ENCODE measurements at places on chromosomes 13 and 19.
A peak's percentile ranks its signal among the peaks of the same experiment; 100 is the strongest.

- DNase-seq, result no peak
These were observed 44.2 kb downstream of the PCDH8 start for GRCh38 chr13:52804202-52804641.

GRCh38 chr13:99797691-99798090 is 173.9 kb downstream of the ZIC5 start:
- DNase-seq, result no peak

DNA sequence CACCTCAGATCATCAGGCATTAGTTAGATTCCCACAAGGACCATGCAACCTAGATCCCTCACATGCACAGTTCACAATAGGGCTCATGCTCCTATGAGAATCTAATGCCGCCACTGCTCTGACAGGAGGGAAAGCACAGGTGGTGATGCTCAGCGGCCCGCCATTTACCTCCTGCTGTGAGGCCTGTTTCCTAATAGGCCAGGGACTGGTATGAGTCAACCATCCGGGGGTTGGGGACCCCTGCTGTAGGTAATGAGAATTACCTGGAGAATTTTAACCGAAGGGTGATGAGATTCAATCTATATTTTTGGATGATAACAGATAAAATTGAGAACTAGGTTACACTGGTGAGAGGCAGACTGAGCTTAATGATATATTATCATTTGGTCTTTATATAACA is 101.4 kb downstream of the LACC1 start:
- DNase-seq, result no peak

GRCh38 chr13:21225841-21226581 is 49.6 kb downstream of the MRPL57 start:
- no peak for DNase-seq

GRCh38 chr19:970695-971094 is 13.4 kb upstream of the WDR18 start:
- DNase-seq, result no peak

DNA sequence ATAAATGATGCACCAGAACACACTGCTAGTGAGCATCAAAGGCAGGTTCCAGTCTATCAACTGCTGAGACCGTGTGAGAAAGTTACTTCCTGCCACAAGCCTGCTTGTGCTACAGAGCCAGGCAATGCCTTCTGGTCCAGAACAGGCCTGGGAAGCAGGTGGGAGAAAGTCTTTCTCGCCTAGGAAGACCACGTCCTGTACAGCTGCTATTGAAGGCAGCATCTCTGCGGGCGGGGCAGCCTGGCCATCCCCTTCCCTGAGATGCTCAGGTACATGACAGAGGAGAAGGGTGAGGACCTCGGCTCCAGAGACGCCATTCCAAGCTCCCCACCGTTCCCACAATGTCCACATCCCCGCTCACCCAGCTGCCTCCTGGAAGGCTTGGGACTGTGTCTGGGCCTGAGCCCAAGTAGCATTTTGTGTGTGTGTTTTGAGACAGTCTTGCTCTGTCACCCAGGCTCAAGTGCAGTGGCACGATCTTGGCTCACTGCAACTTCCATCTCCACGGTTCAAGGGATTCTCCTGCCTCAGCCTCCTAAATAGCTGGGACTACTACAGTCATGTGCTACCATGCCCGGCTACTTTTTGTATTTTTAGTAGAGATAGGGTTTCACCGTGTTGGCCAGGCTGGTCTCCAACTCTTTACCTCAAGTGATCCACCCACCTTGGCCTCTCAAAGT is 3.4 kb downstream of the RFX1 start:
- DNase-seq, result no peak

- no peak for DNase-seq
These were observed 1128.2 kb upstream of the PCDH9 start for GRCh38 chr13:68358294-68358705.

DNA sequence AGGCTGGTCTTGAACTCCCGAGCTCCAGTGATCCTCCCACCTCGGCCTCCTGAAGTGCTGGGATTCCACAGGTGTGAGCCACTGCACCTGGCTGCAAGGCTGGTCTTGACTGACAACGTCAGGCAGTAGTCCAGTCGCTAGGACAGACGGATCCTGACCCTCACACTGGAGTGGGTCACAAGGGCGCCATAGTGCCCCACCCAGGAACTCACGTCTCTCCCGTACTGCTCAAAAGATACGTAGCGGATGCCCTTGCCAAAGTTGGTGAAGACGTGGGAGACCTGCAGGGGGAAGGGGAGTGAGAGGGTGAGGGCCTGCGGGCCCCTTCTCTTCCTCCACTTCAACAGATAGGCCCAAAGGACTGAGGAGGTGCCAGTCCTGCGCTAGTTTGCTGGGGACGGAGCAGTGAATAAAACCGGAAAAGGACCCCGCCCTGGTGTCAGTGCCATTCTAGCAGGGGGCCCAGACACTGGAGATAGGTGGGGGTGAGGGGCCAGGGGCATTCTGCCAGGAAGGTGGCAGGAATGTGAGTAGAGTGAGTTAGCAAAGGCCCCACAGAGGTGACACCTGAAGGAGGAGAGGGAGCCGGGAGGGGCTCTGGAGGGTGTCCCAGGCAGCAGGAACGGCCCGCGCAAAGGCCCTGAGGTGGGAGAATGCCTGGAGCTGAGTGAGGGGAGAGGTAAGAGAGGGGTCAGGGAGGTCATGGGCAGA is 11.9 kb downstream of the MRPS12 start:
- no peak for DNase-seq

- no peak for DNase-seq
These were observed 34.9 kb upstream of the SIAH3 start for GRCh38 chr13:45886466-45886865.

DNA sequence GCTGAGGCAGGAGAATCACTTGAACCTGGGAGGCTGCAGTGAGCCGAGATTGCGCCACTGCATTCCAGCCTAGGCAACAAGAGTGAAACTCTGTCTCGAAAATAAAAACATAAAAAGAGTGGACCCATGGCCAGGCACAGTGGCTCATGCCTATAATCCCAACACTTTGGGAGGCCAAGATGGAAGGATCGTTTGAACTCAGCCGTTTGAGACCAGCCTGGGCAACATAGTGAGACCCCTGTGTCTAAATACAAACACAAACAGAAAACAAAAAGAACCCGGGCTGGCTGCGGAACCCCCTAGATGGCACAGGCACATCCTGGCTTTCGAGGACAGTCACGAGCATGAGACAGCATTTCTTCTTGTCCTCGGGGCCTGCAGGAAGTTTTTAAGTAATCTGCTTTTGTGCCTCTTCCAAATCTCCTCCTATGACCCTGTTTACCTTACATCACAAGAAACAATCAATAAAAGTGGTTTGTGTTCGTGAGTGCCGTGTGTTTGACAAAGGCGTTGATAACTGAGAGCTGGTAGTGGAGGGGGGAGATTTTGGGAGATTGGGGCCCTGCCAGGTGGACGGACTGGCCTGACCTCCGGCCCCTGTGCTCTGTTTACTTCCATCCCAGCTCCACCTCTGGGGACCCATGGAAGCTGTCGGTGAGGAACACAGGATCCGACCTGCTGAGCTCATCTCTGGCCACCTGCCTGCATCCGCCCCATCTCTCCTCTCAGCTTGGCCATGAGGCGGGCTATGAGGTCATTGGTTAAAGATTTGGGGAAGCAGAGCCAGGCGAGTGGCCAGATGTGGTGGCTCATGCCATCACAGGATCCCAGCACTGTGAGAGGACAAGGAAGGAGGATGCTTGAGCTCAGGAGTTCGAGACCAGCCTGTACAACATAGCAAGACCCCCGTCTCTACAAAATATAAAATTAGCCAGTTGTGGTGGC is 5.9 kb upstream of the GDF15 start:
- DNase-seq, result no peak

DNA sequence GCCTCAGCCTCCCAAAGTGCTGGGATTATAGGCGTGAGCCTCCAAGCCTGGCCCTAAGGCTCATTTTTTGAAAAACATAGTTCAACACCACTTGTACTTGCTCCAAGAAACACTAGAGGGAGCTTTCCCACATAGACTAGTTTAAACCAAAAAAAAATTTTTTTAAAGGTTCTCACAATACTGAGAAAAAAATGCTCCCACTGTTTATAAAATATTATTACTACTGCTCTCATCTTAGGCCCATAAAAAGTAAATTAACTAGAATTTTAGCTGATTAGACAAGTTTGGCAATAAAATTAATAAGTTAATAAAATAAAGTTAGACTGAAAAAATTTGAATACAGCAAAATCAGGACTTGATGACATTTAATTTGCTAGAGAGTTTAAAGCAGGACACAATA is 109.5 kb downstream of the TBC1D4 start:
- DNase-seq, result peak; percentile 25

- peak; percentile 81 for DNase-seq
These were observed 72.6 kb upstream of the C13orf46 start for GRCh38 chr13:114046431-114046975.

DNA sequence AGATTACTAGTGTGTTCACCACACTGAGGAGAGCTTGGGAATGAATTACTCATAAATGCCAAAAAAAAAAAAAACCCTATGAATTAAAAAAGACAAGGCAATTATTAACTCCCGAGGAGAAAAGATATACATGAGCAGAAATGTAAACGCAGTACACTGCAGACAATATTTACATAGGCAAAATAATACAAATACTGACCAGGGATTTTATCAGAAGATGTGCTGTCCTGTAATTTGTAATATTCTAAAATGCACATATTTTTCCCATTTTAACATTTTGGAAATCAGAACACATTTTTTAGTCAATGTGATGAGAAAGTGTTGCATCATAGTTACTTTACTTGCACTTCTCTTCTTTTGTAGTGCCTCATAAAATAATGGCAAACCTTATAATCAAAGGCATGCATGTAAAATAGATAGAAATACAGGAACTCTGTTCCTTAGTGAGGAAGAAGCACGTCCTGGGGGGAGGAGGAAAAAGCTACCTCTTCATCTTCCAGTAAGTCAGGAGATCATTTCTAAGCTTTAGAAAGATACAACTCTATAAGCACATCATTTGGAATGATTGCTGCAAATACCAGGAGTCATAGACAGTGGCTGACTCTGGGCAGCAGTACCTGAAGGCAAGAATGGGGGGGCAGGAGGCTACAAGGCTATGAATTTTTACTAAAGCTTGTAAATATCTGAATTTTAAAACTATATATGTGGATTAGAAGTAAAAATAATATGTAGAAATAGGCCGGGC is 46.3 kb upstream of the KATNAL1 start:
- no peak for DNase-seq

- no peak for DNase-seq
These were observed at the start of gene PEAK3 for GRCh38 chr19:2282062-2282861. TSS of gene PEAK3 (minus strand) at chr19:2282175. CDS start at chr19:2280931, 1,244 bp downstream.

Data from NCI-H1092 (cell line).